HFFc6 (cell line): ENCODE measurements at places on chromosomes 13 and 19. TPM values are rescaled to one million over a fixed set of nuclear protein-coding genes. Genes with fewer than 3 reads are reported as not detected.

The UNC13A gene
- 0.14 to 0.43 TPM (median 0.24 TPM) in 3 replicates for total RNA-seq

The HDGFL2 gene
- total RNA-seq, result 65.1 to 77.3 TPM (median 75.6 TPM) in 3 replicates

The FBN3 gene
- total RNA-seq, result not detected in 3 replicates

The FPR2 gene
- not detected in 3 replicates for total RNA-seq

DNA sequence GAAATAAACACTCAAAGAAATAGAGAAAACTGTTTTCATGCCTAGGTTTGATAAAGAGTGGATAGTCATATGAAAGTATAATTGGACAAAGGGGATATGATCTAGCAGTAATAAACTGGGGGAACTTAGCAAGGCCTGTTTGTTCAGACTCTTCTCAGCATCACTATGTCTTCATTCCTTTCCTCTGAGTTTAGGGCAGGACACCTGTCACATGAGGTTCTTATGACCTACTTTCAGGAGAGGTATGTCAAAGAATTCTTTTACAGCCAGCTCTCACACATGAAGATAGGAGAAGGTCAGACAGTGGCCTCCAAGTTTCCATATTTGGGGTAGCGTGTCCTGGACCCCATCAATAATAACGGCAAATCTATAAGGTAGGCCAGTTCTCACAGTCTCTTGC, 11.4 kb upstream of the RFXAP start:
- no peaks in the 10 kb centered on the region for H3K4me1 ChIP-seq
- no peak for DNase-seq
- no peaks in the 10 kb centered on the region for H3K36me3 ChIP-seq
- H3K27me3 ChIP-seq, result peaks cover 16% of the 10 kb centered on the region
- H3K4me3 ChIP-seq, result no peak overlapping the region
- no peak overlapping the region for H3K27ac ChIP-seq

The BEST2 gene
- total RNA-seq, result not detected in 3 replicates
